ENCODE measurements at places on chromosomes 7 and 10. TPM values are rescaled to one million over a fixed set of nuclear protein-coding genes. Genes with fewer than 3 reads are reported as not detected.

TRPV5 gene
- not detected for total RNA-seq

MAGI2 gene
- total RNA-seq, result 0.51 TPM

CPED1 gene
- not detected for total RNA-seq

ZNF33B gene
- 5.6 TPM for total RNA-seq

ASZ1 gene
- total RNA-seq, result not detected

GNAI1 gene
- 39.4 TPM for total RNA-seq
